Activated CD4-positive, alpha-beta T cell treated with anti-CD3 and anti-CD28 coated beads, Interleukin-10, Interleukin-2, amounts not matched to agents 100 ng/mL and 50 ng/mL, durations not matched to agents 16 hours and 8 hours (primary cell): ENCODE measurements at places on chromosomes 4 and X.

GRCh38 chr4:117001077-117001476 lies 84.3 kb downstream of the TRAM1L1 start:
- DNase-seq = no peak

GRCh38 chrX:150680974-150681373 lies 12.2 kb upstream of the MTMR1 start:
- peak; percentile 18 for DNase-seq

- DNase-seq = no peak
Measured at GRCh38 chr4:80532674-80533333, 197.3 kb downstream of the CFAP299 start.

GRCh38 chr4:2136726-2137125 lies 77.6 kb downstream of the NAT8L start:
- no peak for DNase-seq

GRCh38 chr4:85149676-85150075 lies 183.2 kb upstream of the WDFY3 start:
- DNase-seq = no peak

- no peak for DNase-seq
Measured at GRCh38 chr4:94169803-94170372, 37.8 kb upstream of the SMARCAD1 start.

GRCh38 chrX:41824551-41824950 lies 98.8 kb downstream of the CASK start:
- no peak for DNase-seq

GRCh38 chrX:133229361-133229760 lies 11.2 kb upstream of the TFDP3 start:
- no peak for DNase-seq

GRCh38 chrX:121754301-121754700 lies 706.9 kb downstream of the GLUD2 start:
- DNase-seq = no peak

DNA sequence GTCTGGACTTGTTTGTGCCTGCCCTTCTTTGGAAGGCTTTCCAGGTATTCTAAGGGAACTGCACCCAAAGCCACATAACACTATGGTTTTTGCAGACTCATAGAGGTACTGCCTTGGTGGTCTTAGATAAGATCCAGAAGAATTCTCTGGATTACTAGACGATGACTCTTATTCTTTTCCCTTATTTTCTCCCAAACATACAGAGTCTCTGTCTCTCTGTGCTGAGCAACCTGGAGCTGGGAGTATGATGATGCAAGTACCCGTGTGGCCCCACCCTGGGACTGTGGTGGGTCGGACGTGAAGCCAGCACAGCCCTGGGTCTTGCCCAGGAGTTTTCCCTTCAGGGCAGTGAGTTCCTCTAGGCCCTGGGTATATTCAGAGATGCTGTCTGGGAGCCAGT lies 1342.4 kb upstream of the TENM3 start:
- no peak for DNase-seq

DNA sequence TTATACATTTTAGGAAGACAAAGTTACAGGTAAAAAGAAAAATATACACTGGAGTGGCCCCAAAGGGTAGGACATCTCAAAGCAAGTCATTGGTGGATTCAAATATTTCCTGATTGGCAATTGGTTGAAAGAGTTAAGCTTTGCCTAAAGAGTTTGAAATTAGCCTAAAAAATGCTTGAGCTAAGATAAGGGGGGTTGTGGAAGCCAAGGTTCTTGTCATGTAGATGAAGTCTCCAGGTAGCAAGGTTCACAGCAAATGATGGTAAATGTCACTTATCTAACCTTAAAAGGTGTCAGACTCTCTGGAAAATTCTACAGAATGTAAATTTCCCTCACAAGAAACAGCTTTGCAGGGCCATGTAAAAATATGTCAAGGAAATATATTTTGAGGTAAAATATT lies 596.7 kb downstream of the FAT4 start:
- no peak for DNase-seq

DNA sequence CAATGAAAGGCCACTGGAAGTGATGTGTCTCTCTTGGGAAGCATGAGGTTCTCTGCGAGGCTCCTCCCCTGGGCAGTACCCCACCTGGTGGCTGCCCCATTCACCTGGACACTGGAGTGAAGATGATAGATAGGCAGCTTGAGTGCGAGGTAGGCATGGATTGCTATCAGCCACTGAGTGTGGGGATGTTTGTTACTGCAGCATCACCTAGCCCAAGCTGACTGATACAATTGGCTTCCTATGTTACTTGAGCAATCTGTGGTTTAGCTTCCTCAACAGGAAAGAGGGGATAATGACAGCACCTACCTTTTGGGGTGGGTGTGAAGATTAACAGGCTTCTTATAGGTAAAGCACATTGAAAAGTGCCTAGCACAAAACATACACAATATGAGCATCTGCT lies 30.8 kb downstream of the ADRA2C start:
- no peak for DNase-seq
